ENCODE measurements at places on chromosomes 1 and 21. TPM values are rescaled to one million over a fixed set of nuclear protein-coding genes. Genes with fewer than 3 reads are reported as not detected.

GRCh38 chr1:112502826-112503225 is 5.9 kb upstream of the WNT2B start:
- no peak overlapping the region for H3K27ac ChIP-seq
- no peak for DNase-seq
- no peaks in the 10 kb centered on the region for H3K27me3 ChIP-seq

- H3K4me3 ChIP-seq = no peak overlapping the region
- no peaks in the 10 kb centered on the region for H3K36me3 ChIP-seq
- no peak overlapping the region for H3K27ac ChIP-seq
- no peak for DNase-seq
- no peaks in the 10 kb centered on the region for H3K4me1 ChIP-seq
Measured at GRCh38 chr1:91606546-91607078, 106.0 kb downstream of the CDC7 start.

The CD1D gene
- 3.3 TPM for total RNA-seq

The NGF gene
- total RNA-seq = 17.2 TPM

The TEX50 gene
- total RNA-seq = not detected

The SLAMF1 gene
- 1.6 TPM for total RNA-seq

All from aorta (tissue), 5 donors.